ENCODE measurements at places on chromosomes 4 and X. TPM values are rescaled to one million over a fixed set of nuclear protein-coding genes. Genes with fewer than 3 reads are reported as not detected.

SHISA3 gene
- not detected for total RNA-seq

SPANXC gene
- total RNA-seq = not detected

DMD gene
- total RNA-seq = 12.5 TPM

JCHAIN gene
- 374 TPM for total RNA-seq

REELD1 gene
- total RNA-seq = 1.3 TPM

MAP7D2 gene
- total RNA-seq = 0.46 TPM

HGFAC gene
- 0.20 TPM for total RNA-seq

CWH43 gene
- not detected for total RNA-seq

SERTM2 gene
- total RNA-seq = not detected

DNA sequence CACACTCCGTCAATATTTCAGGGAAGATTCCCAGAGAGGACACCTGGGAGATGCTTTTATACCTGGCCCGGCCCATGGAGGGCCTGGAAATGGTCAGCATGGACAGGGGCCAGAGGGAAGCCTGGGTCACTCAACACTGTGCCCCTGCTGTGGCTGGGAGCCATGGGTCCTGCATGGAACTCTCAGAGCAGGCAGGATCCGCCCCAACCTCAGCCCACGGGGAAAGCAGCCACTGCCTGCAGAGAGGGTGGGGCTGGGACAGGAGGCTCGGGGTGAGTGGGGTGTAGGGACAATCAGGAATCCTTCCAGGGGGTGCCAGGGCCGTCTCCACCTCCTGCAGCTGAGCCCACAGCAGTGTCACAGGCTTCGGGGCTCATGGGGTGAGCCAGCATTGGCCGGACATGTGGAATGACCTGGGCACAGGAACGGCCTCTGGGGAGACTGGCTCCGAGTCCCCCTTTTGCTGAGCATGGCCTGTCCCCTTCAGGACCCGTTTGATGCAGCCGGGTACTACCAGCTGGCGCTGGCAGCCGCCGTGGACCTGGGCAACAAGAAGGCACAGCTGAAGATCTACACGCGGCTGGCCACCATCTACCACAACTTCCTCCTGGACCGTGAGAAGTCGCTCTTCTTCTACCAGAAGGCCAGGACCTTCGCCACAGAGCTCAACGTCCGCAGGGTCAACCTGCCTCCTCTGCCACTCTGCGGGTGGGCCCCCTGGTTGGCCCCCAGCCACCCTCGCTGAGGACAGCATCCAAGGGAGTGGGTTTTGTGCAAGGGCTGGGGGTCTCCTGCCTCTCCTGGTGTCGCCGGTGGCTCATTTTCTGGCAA, 29.1 kb upstream of the HTRA3 start:
- peak; percentile 86 for DNase-seq

- DNase-seq = peak; percentile 82
Observed at GRCh38 chr4:109557433-109557832, 2.6 kb upstream of the MCUB start.

DNA sequence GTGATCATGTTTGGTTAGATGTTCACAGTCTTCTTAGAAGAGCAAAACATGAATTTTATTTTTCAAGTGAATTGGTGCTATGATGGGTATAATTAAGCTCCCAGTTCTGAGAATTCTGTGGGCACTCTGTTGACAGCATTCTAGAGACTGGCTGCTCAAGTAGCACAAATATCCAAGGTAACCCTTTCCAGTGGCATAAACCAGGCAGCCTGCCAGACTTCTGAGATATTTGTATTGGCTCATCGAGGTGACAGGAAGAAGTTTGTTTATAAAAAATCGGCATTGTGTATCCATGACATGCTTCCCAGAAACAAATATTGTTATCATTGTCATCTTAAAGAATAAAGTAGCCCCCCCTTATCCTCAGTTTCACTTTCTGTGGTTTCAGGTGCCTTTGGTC, 28.3 kb downstream of the LANCL3 start:
- peak; percentile 24 for DNase-seq

- DNase-seq = no peak
Observed at GRCh38 chrX:38959736-38960135, 158.5 kb downstream of the MID1IP1 start.

GRCh38 chr4:125314676-125315575, at the start of gene FAT4:
Gene FAT4, plus strand, starts transcription at chr4:125314955. Its CDS starts 1,457 bp downstream, at chr4:125316412.
- peak; percentile 93 for DNase-seq

- DNase-seq = no peak
Observed at GRCh38 chr4:99724067-99724466, 66.4 kb upstream of the C4orf54 start.

- no peak for DNase-seq
Observed at GRCh38 chr4:99179626-99180025, 35.5 kb upstream of the ADH4 start.

GRCh38 chrX:133881893-133882292, 103.5 kb downstream of the GPC3 start:
- DNase-seq = no peak

DNA sequence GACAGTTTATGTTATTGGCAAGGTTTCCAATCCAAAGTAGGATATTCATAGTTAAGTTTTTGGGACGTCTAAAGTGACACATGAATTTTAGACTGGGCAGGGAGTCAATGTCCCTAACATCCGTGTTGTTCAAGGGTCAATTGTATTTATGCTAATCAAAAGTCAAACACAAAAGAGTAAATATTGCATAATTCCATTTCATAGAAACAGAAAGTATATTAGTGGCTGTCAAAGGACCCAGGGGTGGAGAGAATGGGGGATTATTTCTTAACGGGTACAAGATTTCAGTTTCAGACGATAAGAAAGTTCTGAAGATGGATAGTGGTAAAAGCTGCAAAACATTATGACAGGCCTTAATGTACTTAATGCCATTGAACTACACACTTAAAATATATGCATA, 971.8 kb upstream of the AGA start:
- no peak for DNase-seq

GRCh38 chr4:4670869-4671268, 129.0 kb upstream of the STX18 start:
- no peak for DNase-seq

DNA sequence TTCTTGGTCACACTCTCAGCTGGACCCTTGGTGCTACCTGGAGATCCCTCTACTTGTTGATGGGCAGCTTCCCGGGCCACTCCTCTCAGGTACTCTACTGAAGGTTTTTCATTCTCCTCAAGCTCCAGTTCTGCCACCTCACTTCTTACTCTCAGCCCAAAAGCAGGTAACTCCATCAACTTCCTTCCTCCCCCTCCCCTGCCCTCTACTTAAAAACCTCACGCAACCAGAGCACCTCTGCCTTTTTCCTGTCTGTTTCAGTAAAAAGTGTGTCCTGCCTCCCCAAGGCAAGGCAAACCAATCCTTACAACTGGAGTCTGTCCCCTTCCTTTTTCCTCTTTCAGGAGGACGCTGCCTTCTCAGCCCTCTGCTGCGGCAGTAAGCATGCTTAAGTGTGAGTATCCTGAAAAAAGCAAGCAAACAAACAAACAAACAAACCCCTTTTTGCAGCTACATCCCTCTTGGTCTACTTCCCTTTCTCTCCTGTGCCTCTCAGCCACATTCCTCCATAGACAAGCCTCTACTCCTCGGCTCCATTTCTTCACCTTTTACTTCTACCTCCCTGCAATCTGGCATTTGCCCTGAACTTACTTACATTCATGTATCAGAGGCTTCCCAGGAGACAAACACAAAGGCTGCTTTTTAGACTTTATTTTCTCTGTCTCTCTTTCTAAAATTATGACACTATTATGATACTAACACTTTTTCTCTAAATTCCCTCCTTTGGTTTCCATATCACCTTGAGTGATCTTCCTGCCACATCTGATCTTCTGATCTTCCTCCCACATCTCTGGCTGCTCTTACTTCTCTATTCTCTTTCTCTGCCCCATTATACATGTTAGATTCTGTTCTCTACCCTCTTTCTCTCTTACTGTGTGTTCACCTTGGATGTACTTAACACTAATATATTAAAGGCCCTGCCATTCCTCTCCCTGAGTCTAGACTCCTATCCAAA, 5.4 kb downstream of the ALPK1 start:
- DNase-seq = no peak

- no peak for DNase-seq
Observed at GRCh38 chr4:54218736-54219135, 10.4 kb upstream of the PDGFRA start.

DNA sequence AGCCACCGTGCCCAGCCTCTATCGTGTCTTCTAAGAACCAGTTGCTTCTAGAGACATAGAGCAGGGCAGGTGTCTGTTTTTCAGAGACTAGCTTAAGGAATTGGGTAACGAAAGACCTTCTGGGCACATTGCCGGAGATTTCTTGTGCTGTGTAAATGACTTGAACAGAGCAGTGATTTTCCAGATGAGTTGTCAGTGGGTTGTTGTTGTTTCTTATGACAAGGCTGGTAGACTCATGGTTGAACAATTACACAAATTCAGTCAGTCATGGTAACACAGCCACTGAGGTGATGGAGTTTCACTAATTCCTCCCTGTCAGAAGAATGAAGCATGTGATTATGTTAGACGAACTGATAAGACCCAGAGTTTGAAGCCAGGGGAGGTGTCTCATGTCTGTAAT, 20.5 kb upstream of the DDX3X start:
- DNase-seq = no peak

DNA sequence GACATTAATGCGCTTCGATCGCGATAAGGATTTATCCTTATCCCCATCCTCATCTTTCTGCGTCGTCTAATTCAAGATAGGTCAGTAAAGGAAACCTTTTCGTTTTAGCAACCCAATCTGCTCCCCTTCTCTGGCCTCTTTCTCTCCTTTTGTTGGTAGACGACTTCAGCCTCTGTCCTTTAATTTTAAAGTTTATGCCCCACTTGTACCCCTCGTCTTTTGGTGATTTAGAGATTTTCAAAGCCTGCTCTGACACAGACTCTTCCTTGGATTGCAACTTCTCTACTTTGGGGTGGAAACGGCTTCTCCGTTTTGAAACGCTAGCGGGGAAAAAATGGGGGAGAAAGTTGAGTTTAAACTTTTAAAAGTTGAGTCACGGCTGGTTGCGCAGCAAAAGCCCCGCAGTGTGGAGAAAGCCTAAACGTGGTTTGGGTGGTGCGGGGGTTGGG, 528 bp upstream of the FGF2 start:
- DNase-seq = no peak

- DNase-seq = no peak
Observed at GRCh38 chr4:48772556-48772955, 7.5 kb downstream of the FRYL start.

GRCh38 chr4:123505095-123506010, 108.8 kb downstream of the SPRY1 start:
- peak; percentile 36 for DNase-seq

DNA sequence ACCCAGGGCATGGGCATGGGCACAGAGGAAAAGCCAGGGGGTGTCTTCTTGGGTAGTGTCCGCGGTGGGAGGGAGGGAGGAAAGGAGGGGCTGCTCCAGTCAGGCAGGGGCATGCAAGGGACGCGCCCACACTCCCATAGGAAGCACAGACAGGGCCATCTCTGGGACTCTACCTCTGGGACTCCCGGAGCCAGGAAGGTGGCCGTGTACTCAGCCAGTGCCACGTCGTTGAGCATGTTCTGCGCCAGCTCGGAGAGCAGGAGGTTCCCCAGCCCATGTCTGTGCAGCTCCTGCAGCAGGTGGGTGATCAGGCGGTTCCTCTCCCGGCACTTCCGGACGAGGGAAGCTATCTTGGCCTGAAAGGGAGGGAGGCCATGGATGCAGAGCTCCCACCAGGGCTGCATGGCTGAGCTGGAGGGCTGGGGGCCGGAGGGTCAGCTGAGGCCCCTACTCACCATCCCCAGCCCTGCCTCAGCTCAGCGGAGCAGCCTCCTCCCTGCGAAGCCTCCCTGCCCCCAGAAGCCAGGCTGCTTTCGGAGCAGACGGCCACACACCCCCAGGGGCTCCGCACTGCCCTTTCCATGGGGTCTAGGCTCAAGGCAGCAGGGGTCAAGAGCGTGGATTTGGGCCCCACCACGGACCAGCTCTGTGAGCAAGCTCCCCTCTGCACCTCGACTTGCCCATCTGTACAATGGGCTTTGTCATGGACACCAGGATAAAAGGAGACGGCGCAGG, 44.6 kb downstream of the C4orf50 start:
- no peak for DNase-seq

GRCh38 chr4:188037003-188037713, 41.6 kb downstream of the ZFP42 start:
- DNase-seq = no peak

- DNase-seq = no peak
Observed at GRCh38 chr4:82469791-82470345, 39.5 kb downstream of the ENOPH1 start.

GRCh38 chr4:4395371-4395770, 8.5 kb downstream of the NSG1 start:
- DNase-seq = no peak

GRCh38 chrX:44203791-44204190, 139.7 kb downstream of the EFHC2 start:
- DNase-seq = no peak

- DNase-seq = no peak
Observed at GRCh38 chrX:105647749-105648148, 174.6 kb upstream of the NRK start.

GRCh38 chr4:98794565-98795205, 134.2 kb downstream of the EIF4E start:
- no peak for DNase-seq
